Fibroblast of skin of left biceps (primary cell): ENCODE measurements at places on chromosomes 11 and 22.

DNA sequence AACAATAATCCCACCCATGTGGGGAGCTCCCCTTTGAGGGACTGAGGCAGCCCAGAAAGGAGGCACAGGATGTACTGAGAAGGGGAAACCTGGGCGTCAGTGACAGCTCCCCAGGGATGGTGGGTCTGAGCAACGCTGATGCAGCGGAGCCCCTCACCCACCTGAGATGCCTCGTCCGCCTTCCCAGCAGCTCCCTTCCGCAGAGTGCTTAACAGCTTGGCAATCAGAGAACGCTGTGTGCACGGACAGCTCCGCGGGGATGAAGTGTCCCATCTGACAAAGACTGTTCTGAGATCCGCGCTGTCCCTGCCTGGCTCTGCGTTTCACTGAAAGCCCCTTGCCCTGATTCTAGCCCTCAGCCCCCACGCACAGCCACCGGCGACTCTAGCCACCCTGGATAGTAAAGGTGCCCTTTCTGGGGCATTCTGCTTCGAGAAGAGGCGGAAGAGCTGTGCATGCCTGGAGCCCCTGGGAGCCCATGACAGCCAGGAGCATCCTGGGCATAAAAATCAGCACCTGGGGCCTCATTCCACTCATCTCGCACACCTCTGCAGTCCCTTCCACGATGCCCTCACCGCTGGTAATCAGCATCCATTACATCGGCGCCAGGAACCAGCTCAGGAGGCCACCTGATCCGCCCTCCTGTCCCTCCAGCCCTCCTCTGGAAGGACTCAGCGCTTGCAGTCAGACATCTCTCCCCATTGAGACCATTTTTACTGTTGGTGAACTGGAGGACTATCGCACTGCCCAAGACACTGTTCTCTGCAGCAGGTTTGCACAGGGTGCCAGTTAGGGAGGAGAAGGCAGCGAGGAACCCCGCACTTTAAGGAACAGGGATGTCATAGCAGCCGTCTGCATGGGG is 10.7 kb downstream of the KCNJ5 start:
- DNase-seq = no peak

DNA sequence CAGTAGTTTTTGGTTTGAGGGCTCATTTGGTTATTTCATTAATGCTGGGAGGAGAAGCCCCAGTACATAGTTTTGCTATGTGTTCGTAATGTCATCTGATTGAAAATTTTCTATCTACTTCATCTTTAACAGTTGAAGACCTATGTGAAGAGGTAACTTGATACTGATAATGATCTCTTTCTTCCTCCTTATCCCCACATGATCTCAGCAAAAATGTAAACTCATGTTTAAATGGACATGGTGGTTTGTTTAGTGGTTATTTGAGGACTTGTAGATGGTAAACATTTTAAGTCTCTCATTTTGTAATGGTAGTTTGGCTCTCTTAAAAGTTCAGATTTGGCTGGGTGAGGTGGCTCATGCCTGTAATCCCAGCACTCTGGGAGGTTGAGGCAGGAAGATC is 53.7 kb upstream of the SPTBN2 start:
- no peak for DNase-seq

- DNase-seq = peak; percentile 46
Measured at GRCh38 chr11:130945896-130946295, 29.6 kb upstream of the SNX19 start.

DNA sequence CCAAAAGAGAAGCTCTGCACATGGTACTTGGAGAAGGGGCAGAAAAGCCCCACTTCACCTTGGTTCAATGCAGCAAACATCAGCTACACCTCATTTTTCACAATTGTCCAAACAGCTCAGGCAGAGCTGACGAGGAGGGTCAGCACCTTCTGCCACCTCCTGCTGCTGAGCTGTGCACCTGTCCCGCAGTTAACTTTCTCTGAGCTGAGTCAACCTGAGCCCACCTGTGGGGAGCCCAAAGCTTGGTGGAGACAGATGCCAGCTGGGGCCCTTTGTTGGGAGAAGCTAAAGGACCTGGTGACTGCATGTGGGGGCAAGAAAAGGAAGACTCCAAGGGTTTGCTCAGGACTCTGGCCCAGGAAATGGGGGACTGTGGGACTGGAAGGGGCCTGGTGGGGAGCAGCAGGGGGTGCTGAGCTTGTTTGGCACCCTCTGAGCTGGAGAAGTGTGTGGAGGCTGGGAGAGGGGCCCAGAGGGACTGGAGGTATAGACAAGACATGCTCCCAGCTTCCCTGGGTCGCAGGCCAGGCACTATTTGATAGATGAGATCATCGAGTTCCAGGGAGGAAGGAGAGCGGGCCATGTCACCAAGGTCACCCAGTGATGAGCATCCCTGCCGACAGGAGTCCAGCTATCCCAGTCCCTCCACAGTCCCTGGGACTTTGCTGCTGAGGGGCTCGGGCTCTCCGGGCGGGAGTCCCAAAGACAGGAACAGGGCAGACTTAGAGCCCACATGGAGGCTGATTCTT is 53.5 kb downstream of the KCNJ4 start:
- no peak for DNase-seq

DNA sequence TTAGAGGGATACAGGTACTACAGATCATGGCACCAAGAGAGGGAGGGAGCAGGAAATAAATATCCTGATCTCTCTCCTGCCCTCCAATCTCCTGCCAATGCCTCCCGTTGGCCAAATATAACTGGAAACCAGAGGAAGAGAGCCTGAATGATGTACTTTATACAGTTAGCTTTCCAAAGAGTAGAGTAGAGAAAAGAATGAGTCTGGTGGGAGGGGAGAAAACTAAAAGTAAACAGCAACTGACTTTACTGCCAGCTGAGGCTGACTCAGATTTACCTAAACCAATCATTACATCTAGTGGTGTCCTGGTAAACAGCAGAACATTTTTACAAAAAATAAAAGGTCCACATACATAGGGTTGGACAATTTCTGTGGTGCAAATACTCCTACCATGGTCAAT is 5.1 kb downstream of the MPZL3 start:
- no peak for DNase-seq

GRCh38 chr11:70872955-70873735 is 379.2 kb downstream of the SHANK2 start:
- DNase-seq = no peak

- peak; percentile 68 for DNase-seq
Measured at GRCh38 chr11:77602381-77603088, 12.8 kb downstream of the AQP11 start.

GRCh38 chr11:69304686-69305085 is 10.7 kb downstream of the MYEOV start:
- DNase-seq = no peak

GRCh38 chr22:33766091-33766490 is 154.2 kb downstream of the LARGE1 start:
- DNase-seq = no peak

DNA sequence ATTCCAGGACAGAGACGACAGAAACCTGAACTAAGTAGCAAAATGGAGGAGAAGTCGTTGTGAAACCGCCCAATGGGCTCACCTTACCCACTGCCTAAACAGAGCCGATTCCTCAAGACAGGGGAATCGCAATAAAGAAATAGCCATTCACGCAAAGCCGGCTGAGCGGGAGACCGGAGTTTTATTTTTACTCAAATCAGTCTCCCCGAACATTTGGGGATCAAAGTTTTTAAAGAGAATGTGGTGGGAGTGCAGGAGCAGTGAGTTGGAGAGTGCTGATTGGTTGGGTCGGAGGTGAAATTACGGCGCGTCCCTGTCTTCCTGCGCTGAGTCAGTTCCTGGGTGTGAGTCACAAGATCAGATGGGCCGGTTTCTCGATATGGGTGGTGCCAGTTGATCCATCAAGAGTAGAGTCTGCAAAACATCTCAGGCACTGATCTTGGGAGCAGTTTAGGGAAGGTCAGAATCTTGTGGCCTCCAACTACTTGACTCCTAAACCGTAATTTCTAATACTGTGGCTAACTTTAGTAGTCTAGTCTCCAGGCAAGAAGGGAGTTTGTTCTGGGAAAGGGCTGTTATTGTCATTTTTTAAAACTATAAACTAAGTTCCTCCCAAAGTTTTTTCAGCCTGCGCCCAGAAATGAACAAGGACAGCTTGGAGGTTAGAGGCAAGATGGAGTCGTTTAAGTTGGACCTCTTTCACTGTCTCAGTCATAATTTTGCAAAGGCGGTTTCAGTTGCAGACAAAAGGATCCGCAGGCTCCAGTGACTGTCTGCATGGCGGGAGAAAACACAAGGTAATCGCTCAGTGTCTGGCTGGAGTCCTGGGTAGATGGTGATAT is 34.1 kb downstream of the OR4D9 start:
- no peak for DNase-seq
